ENCODE measurements at places on chromosomes 7 and 10.

DNA sequence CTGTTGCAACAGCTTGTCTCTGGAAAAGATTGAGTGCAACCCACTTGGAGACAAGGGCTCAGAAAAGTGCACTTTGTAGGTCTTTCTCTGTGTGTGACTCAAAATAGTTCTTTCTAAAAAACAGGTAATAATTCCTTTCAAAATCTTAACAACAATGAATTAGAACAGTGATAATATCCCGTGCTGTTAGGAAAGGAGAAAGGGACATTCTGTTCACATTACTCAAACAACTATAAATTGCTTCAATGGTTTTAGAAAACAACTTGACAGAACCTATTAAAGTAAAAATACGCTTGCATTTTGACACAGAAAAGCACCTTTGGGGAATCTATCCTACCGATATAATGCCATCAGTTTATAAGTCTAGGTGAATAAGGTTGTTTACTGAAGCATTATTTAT lies 468.1 kb upstream of the DPP6 start:
- no peak for DNase-seq

GRCh38 chr7:29142021-29142727 lies 4.2 kb downstream of the CPVL start:
- DNase-seq: no peak

DNA sequence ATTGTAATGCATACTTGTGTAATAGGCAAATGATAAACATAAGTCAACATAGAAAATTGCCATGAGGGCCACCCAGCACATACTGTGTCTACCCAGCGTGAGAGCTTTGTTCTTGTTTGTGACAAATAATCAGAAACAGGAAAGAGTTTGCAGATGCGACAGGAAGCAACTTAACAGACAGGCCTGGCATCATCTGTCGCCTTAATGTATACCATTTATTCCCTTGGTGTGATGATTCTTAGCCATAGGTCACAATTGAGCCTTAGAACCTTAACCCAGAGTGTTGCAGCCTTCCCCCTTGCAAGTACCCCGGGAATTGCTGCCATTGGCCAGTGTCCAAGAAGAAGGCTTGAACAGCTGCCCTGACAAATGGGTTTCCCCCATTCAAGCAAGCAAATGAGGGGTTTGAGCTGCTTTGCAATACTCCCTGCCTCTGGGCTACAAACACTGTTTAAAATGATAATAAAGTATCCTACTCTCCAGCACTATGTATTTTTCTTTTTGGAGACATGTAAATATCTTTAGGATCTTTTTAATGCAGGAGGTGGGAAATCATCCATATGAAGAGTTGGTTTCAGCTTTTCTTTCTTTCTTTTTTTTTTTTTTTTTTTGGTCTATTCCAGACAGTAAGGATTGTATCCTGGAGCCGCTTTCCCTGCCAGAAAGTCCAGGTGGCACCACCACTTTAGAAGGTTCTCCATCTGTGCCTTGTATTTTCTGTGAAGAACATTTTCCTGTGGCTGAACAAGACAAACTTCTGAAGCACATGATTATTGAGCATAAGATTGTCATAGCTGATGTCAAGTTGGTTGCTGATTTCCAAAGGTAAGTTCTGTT lies 80.0 kb downstream of the ZNF277 start:
- no peak for DNase-seq

- peak; percentile 13 for DNase-seq
These were observed 2.4 kb upstream of the CNOT4 start for GRCh38 chr7:135512135-135512887.

DNA sequence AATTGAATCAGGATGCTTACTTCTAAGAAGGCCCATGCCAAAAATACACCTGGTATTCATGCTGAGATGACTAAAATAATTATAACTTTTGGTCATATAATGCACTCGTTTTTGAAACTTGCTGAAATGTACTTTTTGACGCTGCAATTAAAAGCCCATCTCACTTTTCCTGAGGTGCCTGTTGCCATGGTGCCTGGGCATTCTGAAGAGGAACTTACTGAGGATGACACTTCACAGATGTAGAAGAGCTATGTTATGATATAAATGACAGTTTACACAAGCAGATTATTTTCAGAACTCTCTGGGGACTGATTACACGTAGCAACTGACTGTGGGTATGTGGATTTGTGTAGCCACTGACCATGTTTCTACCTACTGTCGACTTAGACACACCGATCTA lies 182.4 kb downstream of the TPK1 start:
- DNase-seq: no peak

DNA sequence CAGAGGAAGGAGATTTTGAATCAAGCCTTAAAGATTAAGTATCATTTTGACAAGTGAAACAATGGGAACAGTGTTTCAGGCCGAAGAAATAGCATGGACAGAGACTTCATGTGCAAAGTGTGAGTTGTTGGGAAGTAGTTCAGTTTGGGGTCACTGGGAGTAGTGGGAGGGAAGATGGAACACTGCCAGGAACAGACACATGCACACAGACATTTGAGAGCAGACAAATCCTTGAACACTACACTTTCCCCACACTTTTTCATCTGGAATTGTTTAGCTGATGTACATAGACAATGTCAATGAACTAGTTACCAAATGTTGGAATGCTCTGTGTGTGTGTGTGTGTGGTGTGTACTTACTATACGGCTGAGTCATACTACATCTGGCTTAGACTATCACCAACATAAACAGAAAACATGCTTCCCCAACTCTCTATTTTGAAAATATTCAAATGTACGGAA lies 52.4 kb upstream of the LRRC17 start:
- no peak for DNase-seq

- no peak for DNase-seq
These were observed 3.2 kb downstream of the MGMT start for GRCh38 chr10:129470103-129470851.

GRCh38 chr10:4437791-4438190 lies 388.2 kb upstream of the AKR1E2 start:
- no peak for DNase-seq

DNA sequence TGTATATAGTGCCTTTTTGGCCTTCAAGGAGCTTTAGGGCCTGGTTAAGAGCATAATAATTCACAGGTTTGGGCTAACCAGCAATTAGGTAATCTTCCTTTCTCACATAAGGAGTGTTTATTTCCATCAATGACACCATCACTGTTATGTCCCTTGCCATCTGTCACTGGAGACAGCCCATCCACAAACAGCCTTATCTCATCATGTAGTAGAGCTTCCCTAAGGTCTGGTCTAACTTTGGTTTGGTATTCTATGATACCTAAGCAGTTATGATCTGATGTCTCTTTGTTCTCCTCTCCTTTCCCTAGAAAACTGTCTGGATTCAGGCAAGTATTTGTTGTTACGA lies 26.4 kb downstream of the MAPK8 start:
- no peak for DNase-seq

DNA sequence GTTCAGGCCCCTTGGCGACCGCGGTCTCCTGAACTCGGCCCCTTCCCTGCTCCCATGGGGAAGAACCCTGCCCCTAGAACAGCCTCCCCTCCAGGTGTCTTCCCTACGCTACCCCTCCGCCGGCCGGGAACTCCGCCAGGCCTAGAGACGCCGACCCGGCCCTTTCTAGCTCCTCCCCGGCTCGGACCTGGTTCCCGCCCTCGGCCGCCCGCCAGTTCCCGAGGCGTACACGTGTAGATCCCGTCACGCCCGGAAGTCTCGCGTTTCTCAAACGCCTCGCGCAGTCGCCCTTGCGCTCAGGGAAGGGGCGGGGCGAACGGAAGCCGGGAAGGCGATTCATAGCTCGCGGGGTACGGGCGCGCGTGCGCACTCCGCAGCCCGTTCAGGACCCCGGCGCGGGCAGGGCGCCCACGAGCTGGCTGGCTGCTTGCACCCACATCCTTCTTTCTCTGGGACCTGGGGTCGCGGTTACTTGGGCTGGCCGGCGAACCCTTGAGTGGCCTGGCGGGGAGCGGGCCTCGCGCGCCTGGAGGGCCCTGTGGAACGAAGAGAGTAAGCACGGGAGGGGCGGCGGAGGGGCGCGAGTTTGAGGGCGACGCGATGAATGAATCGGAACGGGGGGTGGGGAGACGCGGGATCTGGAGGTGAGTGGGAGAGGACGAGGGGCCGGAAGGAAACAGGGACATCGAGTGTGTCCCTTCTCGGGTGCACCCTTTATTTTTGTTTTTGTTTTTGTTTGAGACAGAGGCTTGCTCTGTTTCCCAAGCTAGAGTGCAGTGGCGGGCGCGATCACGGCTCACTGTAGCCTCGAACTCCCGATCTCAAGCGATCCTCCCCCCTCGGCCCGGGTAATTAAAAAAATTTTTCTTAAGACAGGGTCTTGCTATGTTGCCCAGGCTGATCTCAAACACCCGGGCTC lies at the start of gene POP7:
Gene POP7, plus strand, starts transcription at position 369 of the 919 bp plus-strand sequence. CDS start 710 bp downstream, outside the sequence.
- peak; percentile 98 for DNase-seq

GRCh38 chr7:30433082-30433481 lies 45.5 kb downstream of the NOD1 start:
- no peak for DNase-seq

- no peak for DNase-seq
These were observed 70.1 kb upstream of the CABCOCO1 start for GRCh38 chr10:61592581-61592980.

GRCh38 chr10:67858971-67859370 lies 21.0 kb upstream of the DNAJC12 start:
- DNase-seq: no peak

- no peak for DNase-seq
These were observed 92.9 kb downstream of the IPMK start for GRCh38 chr10:58174831-58175230.
